NCI-H1092 (cell line): ENCODE measurements at places on chromosomes 4 and X.
A peak's percentile ranks its signal among the peaks of the same experiment; 100 is the strongest.

DNA sequence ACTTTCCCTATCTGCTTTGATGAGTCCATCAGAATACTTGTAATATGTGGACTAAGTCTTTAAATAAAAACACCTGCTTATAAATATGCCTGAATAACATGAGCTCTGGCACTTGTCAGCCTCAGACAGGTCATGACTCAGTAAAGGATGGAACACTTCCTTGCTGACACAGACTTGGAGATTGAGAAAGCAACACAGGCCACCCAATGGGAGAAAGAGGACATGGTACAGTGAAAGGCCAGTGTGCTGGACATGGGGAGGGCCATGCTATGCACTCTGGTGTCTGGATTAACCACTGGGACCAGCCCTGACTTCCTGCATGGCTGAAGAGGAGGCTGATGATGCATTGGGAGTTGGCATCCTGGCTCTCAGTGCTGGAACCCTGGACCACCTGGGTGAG is 149.5 kb downstream of the DHRSX start:
- no peak for DNase-seq

GRCh38 chrX:53357799-53358530 is 64.5 kb downstream of the SMC1A start:
- no peak for DNase-seq

GRCh38 chr4:7429601-7430078 is 5.1 kb downstream of the PSAPL1 start:
- no peak for DNase-seq

DNA sequence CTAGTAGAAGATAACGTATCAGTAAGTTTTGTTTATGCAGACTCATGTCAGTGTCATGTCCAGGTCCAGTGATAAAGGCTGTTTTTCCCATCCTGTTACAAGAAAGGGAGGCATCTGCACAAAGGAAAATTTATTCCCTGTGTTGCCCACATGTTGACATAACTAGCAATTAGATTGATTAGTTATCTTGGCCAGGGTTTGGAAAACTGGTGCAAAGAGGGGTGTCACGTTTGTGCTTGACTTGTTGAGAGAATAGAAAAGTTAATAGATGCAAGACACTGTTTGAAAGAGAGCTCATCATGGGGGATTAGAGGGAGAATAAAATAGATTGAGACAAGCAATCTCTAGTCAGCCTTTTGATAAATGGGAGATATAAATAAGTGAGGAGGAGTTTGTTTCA is 1357.0 kb upstream of the AGA start:
- no peak for DNase-seq

DNA sequence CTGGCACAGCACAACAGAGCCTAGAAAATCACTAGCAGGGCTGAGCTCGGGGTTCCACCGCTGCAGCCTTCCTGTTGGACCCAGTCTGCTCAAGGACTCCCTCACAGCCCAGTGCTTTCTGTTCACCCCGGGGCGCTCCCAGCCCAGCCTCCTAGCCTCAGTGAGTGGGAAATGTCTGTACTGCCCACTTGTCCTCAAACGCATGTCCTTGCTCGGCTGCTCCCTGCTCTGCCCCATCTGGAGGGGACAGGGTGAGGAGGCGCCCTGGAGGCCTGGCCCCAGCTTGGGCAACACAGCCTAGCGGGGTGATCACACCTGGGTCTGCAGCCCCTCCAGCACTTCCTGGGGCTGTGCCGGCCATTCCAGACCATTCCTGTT is 11.9 kb upstream of the CCNQ start:
- no peak for DNase-seq

- DNase-seq = no peak
These were observed 6.5 kb downstream of the TIFA start for GRCh38 chr4:112279025-112279881.

- DNase-seq = peak; percentile 83
These were observed 209.6 kb upstream of the SPIN4 start for GRCh38 chrX:63560601-63561218.

GRCh38 chr4:38290366-38290765 is 330.2 kb downstream of the PTTG2 start:
- DNase-seq = no peak

GRCh38 chrX:40780082-40780481 is 44.7 kb upstream of the MED14 start:
- no peak for DNase-seq

GRCh38 chr4:111283066-111283677 is 660.3 kb upstream of the PITX2 start:
- no peak for DNase-seq

- DNase-seq = no peak
These were observed 168.9 kb downstream of the AMELX start for GRCh38 chrX:11462136-11462535.
